Right lung (tissue), 10 donors: ENCODE measurements at places on chromosomes 1 and 21. TPM values are rescaled to one million over a fixed set of nuclear protein-coding genes. Genes with fewer than 3 reads are reported as not detected.

DNA sequence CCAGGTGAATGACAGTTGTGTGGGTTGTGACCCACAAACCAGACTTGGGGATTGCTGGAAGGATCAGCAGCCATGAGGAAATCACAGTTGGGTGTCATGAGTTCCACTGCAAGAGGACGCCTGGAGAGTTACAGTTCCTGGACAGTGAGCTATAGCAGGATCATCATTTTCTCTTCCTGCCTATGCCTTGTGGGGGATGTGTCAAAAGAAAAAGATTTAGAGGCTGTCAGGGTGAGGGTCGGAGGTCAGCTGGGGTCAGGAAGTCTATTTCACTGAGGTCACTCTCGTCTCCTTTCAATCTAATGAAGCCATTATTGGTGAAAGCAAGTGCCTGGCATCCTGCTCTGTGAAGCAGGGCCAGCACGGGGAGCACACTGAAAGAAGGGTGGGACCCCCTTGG, 7.0 kb upstream of the LIN28A start:
- no peak for DNase-seq

DNA sequence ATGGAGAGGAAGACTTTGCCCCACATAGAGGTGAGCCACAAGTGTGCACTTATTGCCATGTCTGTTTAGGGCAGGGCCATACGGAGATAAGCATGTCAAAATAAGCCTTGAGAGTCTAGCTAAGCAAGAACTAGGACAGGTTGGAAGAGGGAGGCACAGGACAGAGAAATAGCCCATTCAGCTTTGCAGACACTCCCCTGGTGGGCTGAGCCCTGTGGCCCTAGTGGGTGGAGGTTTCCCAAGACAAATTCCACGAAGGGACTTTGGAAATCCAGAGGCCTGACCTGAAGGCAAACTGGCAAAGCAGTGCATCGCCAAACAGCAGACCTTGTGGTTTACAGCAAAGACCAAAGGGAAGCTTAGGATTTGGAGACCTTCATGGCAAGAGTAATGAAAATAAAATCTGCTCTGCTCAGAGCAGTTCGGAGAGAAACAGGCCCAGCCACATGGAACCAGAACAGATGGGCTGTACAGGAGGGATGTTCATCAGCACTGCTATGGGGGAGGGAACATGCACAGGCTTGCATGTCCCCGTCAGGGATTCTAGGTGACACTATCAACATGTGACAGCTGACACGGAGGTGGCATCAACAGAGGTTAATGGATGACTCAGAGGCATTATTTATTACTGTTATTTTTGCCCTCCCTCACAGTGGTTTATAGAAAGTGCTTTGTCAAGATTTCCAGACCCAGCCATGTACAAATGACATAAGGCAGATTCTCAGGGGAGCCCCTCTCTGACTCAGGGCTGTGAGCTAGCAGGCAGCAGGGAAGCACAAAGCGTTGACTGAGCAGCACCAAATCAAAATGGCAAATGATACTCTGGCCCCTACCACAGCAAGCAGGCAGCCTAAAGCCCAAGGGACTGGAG, 90.1 kb upstream of the IRF2BP2 start:
- DNase-seq, result no peak

The DNAJC28 gene
- 4.6 TPM for polyA plus RNA-seq

The TNFRSF14 gene
- 25.7 TPM for polyA plus RNA-seq

The SPRR4 gene
- not detected for polyA plus RNA-seq
